ENCODE measurements at places on chromosomes 6 and 20.

GRCh38 chr6:157029980-157030690, 253.0 kb downstream of the ARID1B start:
- DNase-seq: no peak

DNA sequence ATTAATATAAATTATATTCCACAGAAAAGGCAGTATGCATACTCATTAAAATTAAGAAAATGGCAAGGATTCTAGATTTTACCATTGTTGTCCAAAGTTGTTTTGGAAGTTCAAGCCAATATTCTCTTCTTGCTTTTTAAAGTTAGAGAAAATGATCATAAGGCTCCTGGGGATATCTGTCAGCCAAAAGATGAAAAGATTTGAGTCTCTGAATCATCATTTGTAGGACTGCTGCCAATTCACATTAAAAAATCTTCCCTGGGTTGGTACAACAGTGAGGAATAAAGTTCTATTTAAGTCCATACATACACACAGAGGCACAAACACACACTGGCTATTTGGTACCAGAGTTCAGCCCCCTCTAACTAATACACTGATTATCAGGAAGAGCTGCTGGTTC, 620.1 kb downstream of the COL12A1 start:
- DNase-seq: no peak

DNA sequence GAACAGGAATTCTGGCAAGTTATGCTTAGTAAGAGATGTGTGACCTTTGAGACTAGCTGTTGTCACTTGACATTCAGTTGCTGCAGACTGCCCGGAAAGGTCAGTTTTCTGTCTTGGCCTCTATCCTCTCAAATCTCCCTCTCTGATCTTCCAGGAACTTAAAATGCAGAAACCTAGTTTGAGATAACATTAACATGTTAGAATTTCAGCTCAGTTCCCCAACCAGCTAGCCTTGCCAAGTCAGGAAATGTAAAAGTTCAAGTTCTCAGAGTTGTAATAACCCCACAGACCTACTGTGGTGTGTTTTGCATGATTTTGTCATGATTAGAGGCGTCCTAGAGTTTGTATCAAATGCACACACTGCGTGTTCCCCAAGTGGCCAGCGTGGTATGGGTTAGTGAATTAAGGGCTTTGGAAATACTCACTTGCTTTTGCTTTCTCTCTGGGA, 46.6 kb downstream of the DUSP22 start:
- no peak for DNase-seq

DNA sequence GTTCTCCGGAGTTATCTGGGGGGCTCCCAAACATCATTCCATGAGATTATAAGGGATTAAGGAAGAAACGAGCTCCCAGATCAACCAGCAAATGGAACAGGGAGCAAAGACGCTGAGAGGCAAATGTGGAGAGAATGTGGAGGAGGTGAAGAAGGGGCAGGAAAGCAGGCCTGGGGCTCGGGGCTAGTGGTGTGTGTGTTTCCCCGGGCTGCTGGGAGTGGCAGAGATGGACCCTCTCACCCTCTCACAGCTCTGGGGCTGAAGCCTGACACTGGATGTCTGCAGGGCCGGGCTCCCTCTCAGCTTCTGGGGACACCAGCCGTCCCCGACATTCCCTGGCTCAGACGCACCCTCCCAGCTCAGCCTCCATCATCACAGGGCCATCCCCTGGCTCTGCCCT, 212.6 kb downstream of the THBS2 start:
- DNase-seq: no peak

DNA sequence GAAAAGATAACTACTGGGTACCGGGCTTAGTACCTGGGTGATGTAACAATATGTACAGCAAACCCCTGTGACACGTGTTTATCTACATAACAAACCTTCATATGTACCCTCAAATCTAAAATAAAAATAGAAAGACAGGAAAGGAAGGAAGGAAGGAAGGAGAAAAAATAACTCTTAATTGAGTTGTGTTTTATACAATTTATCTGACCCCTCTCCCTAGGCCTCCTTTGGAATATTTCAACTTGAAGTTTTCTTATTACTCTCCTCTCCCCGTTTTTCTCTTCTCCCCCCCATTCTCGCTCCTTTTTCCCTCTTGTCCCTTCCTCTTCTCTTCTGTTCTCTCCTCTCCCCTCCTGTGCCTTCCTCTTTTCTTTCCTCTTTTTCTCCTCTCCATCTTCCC, 156.1 kb downstream of the F13A1 start:
- DNase-seq: no peak

DNA sequence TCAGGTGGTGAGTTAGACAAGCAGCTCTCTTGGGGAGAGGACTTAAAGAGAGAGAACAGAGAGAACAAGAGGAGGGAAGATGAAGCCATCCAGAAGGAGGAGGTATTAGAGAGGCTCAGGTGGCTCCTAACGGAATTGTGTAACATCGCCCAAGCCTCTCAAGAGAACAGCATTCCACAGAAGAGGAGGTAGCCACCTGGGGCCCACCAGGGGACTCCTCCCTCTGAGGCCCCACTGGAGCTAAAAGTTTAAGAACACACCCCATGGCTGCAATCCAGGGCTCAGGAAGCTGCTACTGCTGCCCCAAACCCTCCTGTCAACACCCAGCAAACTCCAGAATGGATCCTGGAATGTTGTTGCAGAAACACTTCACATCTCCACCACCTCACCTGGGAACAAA, 23.6 kb upstream of the MDFI start:
- no peak for DNase-seq

- DNase-seq: peak; percentile 83
Observed at GRCh38 chr6:112251171-112251875, 3.0 kb downstream of the LAMA4 start.

- DNase-seq: no peak
Observed at GRCh38 chr6:134405386-134406087, 87.6 kb upstream of the SGK1 start.

DNA sequence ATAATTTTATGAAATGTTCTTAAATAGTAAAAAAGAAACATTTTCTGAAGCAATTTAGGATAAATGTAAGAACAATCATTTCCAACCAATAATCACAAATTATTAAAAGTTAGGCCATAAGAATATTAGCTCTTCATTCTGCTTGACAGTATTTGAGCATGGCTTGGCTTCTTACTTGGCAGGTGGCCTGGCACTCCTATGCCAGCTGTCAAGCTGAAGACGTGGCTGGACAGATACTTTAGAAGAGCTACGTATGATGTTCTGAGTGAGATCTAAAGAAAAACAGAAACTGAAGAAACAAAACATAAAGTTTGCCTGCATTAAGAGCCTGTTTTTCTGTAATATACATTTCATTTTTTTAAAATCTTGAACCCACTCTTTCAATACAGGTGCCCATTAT, 438.9 kb downstream of the GRIK2 start:
- DNase-seq: no peak

DNA sequence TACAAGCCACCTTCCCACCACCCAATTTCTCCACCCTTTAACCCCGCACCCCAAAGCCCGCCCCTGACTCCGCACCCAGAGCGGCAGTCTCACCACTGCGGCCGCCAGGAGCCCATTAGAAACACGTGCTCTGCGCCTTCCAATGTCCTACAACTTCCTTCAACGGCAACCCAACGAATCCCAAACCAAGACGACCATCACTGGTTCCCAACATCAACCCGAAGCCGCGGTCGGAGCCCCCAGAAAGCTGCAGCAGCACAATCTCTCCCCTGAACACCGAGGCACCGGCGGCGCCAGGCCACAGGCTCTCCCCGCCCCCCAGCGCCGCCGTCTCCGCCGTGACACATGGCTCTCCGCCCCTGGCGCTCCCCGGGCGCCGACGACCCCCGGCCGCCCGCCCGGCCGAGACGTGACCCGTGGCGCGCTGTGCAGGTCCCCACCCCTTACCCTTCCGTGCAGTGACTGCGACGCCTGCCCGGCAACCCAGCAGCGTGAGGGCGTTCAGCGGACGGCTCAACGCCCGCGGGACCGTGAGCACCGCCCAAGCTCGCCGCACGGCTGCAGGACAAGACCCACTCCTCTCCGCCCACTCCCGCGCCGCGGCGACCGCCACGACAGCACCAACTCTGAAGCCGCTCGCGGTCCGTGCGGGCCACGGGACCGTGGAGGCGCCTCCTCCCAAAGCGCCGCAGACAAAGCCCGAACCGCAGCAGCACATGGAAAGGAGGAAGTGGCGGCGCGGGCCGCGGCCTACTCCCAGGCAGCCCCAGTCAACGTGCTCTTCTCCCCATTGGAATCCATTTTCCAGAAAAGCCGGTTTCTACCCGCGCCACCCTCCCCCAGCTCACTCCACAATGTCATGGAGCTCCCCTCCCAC, 551 bp downstream of the SYNCRIP start:
- DNase-seq: peak; percentile 67

DNA sequence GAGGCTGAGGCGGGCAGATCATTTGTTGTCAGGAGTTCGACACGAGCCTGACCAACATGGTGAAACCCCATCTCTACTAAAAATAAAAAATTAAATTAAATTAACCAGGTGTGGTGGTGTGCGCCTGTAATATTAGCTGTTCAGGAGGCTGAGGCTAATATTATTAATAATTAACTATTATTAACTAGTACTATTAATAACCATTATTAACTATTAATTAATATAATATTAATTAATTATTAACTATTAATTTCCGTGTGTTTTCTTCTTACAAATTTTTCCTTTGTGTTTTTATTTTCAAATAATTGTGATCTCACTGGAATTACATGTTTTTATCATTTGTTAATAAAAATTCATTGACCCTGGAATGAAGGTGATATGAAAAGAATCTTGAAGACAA, 557.4 kb upstream of the ADGRB3 start:
- DNase-seq: no peak
